H54 (cell line): ENCODE measurements at places on chromosomes 13 and 19.

GRCh38 chr19:34926685-34927375 lies at the start of gene ZNF30:
Gene ZNF30 (plus strand): TSS chr19:34926903. CDS start chr19:34929948, 3,045 bp downstream.
- DNase-seq, result peak; percentile 96

- no peak for DNase-seq
Measured at GRCh38 chr13:77699059-77699680, 1.7 kb downstream of the SLAIN1 start.

- no peak for DNase-seq
Measured at GRCh38 chr13:88031980-88032559, 360.9 kb downstream of the SLITRK5 start.

GRCh38 chr19:4059453-4059871 lies 7.2 kb downstream of the ZBTB7A start:
- no peak for DNase-seq

DNA sequence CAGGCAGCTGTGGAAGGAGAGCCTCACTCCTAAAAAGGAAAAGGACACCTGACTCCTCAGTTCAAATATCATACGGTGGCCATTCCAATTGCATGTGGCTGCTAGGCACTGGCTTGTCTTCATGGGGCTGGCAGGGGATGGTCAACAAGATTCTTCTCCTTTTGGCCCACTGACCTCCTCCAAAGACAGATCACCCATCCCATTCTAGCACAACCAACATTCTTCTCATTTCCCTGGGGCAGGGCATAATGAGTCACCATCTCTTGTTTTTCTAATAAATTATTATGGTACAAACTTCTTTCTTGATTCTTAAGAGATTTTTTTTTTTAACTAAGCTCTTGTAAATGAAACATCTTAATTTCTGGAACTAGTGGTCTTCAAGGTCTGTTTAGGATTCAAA lies 136.7 kb upstream of the NBEA start:
- no peak for DNase-seq

DNA sequence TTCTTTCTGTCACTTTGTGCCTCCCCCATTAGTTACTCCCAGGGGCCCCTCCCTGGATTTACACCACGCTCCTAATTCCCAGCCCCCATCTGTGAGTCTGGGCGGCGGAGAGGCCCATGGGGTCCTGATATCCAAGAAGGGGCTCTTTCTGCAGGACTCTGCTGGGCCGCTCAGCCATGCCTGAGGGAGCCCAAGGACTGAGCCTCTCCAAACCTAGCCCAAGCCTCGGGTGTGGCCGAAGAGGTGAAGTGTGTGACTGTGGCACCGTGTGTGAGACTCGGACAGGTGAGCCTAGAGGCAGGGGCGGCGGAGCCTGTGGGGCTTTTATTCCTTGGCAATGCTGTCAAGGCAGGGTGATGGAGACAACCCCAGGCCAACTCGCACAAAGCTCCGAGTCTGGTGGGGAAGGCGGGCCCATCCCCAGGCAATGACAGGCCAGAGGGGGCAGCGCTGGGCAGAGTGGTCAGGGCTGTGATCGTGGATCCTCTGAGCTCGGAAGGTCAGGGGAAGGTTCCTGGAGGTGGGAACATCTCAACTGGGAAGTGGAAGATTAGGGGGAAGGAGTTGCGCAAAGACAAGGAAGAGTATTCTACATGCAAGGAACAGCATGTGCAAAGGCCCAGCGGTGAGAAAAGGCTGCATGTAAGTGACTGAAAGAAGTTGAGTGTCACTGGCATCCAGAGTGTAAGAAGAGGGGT lies 1.6 kb downstream of the PLEKHG2 start:
- DNase-seq, result no peak

- no peak for DNase-seq
Measured at GRCh38 chr13:110771194-110771593, 57.7 kb downstream of the ING1 start.

GRCh38 chr13:44868397-44868796 lies 120.9 kb downstream of the NUFIP1 start:
- DNase-seq, result no peak

GRCh38 chr13:50200988-50201387 lies 185.7 kb downstream of the KCNRG start:
- DNase-seq, result no peak

DNA sequence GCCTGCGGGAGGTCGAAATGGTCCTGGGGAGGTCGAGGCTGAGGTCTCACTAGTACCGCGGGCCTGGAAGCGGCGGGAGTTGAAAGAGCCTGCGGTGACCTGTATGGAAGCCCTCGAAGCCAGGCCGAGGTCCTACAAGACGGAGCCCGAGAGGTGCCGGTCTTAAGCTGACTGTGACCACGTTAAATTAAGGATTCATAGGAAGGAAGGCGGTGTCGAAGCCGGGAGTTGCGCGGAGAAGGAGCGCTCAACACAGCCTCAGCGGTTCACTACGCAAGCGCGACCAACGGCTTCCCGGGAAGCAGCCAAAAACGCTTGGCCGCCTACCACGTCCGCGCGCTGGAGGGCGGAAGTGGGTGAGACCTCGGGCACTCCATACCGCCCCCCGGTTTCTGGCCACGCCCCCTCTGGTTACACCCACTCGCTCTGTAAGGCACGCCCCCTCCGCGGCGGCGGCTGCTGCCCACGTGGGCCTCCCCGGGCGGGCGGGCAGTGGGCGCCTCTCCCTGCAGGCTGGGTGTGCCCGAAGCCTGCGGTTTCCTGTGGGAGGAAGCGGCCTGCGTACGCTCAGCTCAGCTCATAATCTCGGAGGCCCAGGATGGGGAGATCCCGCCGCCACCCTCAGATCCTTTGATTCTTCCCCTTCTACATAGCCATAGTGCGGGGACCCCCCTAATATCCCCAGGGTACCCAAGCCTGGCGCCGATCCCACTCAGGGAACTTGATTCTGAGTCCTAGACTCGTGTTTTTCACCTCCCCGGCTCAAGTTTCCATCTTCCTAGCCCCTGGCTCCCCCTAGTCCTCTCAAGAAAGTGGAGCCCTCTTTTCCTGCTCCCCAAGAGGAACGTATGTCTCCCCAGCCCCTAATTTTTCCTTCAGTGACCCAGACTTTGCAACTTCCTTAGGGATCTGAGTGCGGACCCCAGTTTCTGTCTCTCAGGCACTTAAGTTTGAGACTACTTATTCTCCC lies 3.4 kb upstream of the EMP3 start:
- DNase-seq, result peak; percentile 75

DNA sequence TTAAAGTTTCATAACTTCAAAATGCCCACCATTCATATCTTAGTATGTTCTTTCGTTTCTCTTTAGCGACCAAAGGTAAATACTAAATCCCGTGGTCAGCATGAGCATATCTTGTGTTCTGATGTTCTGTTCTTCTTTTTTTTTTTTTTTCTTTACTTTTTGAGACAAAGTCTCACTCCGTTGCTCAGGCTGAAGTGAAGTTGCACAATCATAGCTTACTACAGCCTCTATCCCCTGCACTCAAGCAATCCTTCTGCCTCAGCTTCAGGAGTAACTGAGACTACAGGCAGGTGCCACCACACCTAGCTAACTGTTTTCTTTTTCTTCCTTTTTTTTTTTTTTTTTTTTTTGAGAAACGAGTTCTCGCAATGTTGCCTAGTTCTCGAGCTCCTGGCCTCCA lies 60.9 kb upstream of the ATP12A start:
- no peak for DNase-seq

- no peak for DNase-seq
Measured at GRCh38 chr13:25719666-25720065, 332.1 kb downstream of the SHISA2 start.

DNA sequence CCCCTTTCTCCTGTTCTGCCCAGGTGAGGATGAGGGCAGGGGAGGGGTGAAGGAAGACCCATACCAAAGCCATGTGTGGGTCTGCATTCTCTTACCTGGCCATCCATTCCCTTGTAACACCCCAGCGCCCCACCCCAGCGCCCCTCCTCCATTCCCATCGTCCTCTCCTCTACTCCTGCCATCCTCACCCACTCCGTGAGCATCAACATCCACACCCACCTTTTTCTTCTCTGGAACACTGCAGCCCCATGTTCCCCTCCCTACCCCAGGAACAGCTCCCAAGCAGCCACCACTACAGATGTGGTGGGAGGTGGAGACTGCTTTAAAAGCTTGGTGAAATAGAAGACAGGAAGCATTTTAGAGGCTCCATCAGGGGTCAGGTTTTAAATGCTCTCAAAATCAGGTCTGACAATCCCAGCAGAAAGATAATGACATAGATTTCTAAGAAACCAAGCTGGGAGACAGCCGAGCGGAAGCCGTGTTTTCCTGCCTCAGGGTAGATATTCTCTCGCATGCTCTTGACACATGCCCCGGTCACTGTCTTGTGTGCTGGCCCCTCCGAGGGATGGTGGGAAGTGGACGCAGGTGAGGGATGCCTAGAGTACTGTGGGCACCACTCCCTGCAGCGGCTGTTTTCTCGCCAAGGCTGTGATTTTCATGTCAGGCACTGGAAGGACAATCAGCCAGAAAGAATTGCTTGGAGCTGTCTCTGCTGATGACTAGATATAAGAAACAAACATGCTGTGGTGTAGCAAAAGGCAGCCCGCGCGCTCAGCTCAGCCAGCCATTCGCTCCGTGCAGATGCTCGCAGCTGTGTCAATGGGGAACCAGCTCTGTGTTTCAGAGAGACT lies 9.8 kb downstream of the MEDAG start:
- DNase-seq, result no peak

DNA sequence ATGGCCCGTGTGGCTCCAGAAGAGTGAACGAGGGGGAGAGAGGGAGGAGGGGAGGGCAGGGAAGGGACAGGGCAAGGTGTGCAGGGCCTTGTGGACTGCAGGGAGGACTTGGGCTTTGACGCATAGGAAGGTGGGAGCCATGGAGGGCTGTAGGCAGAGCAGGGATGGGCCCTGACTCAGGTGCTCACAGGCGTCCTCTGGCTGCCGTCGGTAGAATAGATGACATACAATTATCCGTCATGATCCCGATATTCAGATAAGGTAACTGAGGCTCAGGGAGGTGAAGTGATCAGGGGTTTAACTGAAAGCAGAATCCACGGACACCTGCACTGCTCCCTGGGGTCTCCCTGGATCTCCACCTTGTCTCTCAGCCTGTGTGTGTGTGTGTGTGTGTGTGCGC lies 3.4 kb downstream of the C3 start:
- DNase-seq, result no peak

GRCh38 chr13:24074678-24075077 lies 85.8 kb upstream of the SPATA13 start:
- no peak for DNase-seq

DNA sequence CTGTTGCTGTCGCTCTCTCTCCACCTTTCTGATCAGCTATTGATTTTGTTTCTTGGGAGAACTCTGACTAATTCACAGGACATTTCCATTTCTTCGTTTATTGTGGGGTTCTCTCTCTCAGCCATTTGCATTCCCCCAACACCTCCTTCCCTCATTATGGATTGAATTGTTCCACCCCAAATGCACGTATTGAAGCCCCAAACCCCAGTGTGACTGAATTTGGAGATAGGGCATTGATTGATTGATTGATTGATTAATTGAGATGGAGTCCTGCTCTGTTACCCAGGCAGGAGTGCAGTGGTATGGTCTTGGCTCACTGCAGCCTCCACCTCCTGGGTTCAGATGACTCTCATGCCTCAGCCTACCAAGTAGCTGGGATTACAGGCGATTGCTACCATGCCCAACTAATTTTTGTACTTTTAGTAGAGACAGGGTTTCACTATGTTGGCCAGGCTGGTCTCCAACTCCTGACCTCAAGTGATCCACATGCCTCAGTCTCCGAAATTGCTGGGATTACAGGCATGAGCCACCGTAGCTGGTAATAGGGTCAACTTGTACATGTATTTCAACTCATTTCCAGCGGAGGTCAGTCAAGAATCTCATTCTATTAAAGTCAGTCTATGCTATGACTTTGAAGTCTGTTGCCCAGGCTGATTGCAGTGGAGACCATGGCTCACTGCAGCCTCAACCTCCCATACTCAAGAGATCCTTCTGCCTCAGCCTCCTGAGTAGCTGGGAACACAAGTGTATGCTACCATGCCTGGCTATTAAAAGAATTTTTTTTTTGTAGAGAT lies 13.6 kb downstream of the NFILZ start:
- no peak for DNase-seq

DNA sequence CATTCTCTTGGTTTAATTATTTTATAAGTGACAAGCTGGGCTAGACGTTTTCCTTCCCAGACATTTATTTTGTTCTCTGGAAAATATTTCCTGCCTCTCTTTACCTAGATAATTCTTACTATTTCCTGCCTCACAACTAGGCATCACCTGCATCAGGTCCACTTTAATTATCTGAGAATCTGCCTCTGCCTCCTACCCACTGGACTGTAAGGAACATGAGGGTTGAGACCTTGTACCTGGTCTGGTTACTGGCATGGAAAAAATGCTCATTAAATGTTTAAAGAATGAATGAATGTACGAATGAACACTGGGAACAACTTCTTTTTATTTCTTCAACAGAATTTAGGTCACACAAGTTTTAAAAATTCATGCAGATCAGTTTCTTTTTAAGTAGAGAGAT lies 13.4 kb upstream of the METTL21C start:
- DNase-seq, result no peak

DNA sequence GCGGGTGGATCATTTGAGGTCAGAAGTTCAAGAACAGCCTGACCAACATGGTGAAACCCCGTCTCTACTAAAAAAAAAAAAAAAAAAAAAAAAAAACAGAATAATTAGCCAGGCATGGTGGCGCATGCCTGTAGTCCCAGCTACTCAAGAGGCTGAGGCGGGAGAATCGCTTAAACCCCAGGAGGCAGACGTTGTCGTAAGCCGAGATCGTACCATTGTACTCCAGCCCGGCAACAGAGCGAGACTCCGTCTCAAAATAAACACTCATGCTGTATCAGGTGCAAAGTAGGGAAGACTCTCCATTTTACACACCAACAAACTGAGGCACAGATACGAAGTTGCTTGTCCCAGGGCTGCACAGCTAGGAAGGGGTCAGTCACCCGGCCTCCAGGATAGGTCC lies 15.6 kb downstream of the TLE6 start:
- no peak for DNase-seq

DNA sequence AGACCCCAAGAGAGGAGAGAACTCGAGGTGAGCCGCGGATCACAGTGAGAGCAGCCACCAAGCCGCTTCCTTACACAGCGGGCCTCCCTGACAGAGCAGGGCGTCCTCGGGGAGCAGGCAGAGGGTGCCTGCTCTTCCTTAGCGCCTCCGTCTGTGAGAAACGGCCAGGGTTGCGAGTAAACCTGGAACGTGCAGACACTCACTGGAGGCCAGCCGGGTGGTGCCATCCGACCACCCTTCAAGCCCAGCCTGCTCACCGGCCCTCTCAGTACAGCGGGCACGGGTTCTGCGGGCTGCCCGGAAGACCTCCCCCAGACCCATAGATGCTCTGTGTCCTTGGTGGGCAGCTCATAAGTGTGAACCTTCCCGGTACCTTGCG lies 9.6 kb downstream of the DOT1L start:
- DNase-seq, result no peak

GRCh38 chr19:6227156-6227935 lies 52.4 kb downstream of the MLLT1 start:
- DNase-seq, result no peak
